ENCODE measurements at places on chromosomes 16 and 17.

DNA sequence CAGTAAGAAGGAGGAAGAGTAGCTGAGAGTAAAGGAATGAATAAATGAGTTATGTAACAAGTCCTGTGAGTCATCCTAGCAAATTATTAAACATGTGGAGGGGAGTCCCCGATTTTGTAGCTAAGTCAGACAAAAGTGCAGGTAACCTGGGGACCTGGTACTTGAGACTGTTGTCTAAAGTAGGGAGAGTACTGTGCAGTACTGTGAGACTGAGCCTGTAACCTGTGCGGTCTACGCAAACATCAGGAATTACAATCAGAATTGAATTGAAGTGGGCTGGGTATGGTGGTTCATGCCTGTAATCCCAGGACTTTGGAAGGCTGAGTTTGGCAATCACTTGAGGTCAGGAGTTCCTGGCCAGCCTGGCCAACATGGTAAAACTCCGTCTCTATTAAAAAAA lies 35.7 kb downstream of the IKZF3 start:
- no peak for DNase-seq

- DNase-seq = no peak
These were observed at the start of gene LPCAT2 for GRCh38 chr16:55508941-55509931. LPCAT2 (plus strand) TSS chr16:55509072; CDS start chr16:55509182, 110 bp downstream.

GRCh38 chr17:80070375-80071115 lies 30.8 kb upstream of the GAA start:
- no peak for DNase-seq

DNA sequence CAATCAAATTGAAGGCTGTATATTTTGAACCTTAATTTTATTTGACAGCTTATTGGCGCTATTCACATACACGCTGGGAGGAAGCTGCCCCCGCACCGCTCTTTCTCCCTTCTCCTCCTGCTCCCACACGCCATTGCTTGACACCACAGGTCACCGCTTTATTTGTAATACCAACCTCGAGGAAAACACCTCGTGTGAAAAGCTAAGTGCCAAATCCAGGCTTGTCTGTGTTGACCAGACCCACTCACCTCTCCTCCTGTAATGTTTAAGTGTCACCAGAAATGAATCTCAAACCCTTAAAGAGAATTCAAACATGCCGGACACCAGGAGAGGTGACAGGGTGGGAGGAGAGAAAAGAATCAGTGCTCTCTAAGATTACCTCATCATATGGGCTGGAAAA lies 331.4 kb downstream of the GRIN2A start:
- no peak for DNase-seq

DNA sequence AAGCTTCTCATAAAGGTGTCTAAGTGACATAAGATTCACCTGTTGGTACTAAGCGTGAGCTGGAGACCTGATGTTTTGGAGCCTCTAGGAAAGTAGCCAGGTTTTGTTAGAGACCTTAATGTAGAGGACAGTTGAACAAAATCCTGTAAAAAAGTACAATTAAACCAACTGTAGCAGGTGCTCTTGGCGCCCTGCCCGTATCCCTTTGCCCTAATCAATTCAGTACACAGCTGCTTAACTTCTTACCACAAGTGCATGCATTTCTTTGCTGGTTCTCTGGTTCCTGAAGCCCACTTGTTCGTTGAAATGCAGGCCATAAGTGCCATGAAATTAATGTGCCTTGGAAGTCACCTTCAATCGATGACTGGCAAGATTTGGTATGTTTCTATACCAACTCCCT lies 24.4 kb downstream of the GLP2R start:
- no peak for DNase-seq

GRCh38 chr16:30491229-30491628 lies 18.7 kb downstream of the ITGAL start:
- DNase-seq = no peak

- DNase-seq = peak; percentile 30
These were observed 86.1 kb downstream of the ZDHHC7 start for GRCh38 chr16:84925092-84925772.

- no peak for DNase-seq
These were observed 7.6 kb downstream of the RHBDF2 start for GRCh38 chr17:76493505-76494167.

- DNase-seq = no peak
These were observed 16.2 kb upstream of the CDK5R1 start for GRCh38 chr17:32470405-32471167.

- no peak for DNase-seq
These were observed 23.5 kb upstream of the TOB1 start for GRCh38 chr17:50889528-50890118.

- DNase-seq = no peak
These were observed at the start of gene CENPT for GRCh38 chr16:67847064-67847861. CENPT (minus strand) TSS chr16:67847693; CDS start chr16:67833859, 13,834 bp downstream.

GRCh38 chr16:56836410-56837230 lies 28.4 kb upstream of the SLC12A3 start:
- DNase-seq = no peak

- DNase-seq = no peak
These were observed 74.8 kb downstream of the TANC2 start for GRCh38 chr17:63040816-63041215.

- no peak for DNase-seq
These were observed 27.5 kb upstream of the HELZ start for GRCh38 chr17:67272312-67273047.

DNA sequence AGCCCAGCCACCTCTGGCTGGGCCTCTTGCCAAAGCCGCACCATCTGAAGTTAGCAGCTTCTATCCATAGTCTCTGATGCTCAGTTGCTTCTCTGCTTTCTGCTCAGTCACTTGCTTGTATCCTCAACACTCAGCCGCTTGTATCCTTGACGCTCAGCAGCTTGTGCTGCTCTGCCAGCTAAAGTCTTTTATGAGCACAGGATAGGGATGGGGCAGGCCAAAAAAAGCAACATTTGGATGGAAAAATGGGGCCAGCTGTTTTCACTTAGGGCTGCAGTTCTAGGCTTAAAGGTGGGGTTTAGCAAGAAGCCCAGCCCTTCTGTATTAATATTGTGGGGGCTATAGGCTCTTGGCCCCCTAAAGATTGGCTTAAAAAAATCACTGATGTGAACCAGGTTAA lies 739.4 kb downstream of the CDH8 start:
- no peak for DNase-seq

DNA sequence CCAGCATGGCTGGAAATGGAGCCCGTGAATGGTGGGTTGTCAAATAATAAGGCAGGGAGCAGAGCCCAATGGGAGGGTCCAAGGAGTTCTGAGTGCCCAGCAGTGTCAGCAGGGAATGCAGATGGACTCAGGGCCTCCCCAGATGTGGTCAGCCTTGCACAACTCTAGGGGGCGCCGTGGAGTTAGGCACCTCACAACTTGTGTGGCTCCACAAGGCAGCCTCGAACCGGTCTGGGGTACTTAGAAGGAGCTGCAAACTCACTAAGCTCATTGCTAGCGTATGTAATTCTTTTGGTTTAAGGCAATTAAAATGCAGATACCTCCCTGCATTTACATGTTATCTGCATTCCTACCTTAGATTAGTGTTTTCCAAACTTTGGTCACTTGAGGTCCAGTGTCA lies 18.1 kb downstream of the IRF8 start:
- no peak for DNase-seq

DNA sequence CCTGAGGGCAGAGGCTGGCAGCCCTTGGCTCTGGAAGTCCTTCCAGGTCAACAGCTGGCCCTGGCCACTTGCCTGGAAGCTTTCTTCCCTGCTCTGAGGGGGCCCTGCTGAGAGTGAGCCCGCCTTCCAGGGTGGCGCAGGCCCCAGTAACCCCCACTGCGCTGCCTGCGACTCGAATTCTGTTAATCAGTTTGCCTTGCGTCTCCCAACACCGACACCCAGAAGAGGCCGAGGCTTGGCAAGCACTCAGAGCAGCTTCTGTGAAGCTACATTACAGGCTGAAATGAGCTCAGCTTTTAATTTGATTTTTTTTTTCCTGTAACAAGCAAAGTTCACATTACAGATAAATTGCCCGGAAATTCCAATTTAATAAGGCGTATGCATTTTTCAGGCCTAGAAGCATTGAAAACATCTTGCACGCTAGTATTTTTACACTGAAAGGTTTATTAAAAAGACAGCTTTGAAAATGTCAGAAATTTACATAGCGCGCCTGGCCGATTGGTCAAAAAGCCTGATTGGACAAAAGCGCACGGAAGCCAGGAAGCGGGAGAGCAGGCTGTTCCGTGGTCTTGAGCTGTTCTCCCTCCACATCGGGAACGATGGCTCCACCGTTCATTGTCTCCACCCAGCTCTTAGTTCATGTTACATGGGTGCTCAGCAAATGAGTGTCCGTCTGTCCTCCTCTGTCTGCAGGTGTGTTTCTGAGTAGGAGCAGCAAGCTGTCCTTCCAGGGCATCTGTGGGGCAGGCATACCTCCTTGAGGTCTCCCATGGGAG lies 65.5 kb upstream of the HSBP1 start:
- no peak for DNase-seq

DNA sequence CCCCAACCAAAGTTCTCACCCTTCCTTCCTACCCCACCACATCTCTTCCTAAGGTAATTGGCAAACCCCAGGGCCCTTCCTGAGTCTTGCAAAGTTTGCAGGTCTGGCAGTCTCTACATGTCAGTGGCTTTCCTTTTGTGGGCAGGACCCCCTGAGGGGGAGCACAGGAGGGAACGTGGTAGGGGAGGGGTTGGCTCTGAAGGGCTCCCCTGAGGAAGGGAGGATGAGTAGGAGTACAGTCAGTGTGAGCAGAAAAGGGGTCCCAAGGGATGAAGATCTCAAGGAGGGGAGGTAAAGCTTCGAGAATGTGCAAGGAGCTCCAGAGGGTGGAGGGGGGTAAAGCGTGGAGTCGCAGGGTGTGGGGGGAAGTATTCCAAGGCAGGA lies 206.9 kb downstream of the RAB11FIP4 start:
- DNase-seq = no peak

GRCh38 chr16:1784977-1785845 lies 2.5 kb downstream of the NUBP2 start:
- DNase-seq = no peak

GRCh38 chr16:72468582-72468981 lies 296.6 kb upstream of the PMFBP1 start:
- DNase-seq = no peak

GRCh38 chr16:10590342-10590741 lies 9.9 kb upstream of the EMP2 start:
- DNase-seq = no peak

GRCh38 chr16:65598621-65599020 lies 476.8 kb upstream of the CDH11 start:
- no peak for DNase-seq

DNA sequence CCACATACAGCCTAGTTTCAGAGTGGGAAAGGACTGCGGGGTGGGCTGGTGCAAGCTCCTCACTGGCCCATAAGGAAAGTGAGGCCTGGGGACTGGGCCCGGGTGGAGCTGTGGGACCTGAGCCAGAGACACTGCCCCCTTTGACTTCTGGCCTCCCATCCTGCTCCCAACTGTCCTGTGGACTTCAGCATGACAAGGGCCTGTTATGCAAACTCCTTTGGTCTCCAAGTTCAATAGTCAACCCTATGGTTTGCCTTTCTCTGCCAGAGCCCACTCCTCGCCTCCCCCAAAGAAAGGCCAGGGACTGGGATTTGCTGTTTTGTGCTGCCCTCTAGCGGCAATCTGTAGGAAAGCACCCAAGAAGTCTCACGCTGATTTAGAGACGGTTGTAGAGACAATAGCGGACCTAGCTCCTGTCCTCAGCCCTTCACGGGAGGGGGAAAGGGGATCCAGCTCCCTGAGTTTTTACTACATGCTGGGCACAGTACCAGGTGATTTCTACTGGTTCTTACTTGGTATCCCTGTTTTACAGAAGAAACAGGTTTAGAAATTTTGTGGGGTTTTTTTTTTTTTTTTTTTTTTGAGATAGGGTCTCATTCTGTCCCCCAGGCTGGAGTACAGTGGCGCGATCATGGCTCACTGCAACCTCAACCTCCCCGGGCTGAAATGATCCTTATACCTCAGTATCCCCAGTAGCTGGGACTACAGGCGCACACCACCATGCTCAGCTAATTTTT lies 1.2 kb upstream of the TLCD3B start:
- DNase-seq = no peak

DNA sequence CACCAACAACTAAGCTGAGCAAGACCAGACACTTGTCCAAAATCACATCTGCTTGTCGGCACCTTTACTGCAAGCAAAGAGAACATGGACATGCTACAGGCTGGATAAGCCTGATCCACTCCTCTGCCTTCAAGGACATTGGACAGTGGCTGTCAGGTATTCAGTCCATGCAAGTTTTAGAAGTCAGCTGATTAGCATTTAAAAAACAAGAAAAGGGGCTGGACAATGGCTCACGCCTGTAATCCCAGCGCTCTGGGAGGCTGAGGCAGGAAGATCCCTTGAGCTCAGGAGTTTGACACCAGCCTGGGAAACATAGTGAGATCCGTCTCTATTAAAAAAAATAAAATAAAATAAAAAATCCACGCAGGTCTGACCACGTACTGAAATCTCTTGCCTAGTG lies 20.3 kb downstream of the PARN start:
- DNase-seq = no peak

DNA sequence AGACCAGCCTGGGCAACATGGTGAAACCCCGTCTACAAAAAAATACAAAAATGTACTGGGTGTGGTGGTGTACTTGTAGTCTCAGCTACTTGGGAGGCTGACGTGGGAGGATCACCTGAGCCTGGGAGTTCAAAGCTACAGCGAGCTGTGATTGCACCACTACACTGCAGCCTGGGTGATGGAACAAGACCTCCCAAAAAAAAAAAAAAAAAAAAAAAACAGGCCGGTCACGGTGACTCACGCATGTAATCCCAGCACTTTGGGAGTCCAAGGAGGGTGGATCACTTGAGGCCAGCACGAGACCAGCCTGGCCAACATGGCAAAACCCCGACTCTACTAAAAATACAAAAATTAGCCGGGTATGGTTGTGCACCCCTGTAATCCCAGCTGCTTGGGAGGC lies 12.7 kb upstream of the APPBP2 start:
- DNase-seq = no peak

GRCh38 chr16:89048090-89048725 lies 45.4 kb upstream of the ACSF3 start:
- DNase-seq = no peak

DNA sequence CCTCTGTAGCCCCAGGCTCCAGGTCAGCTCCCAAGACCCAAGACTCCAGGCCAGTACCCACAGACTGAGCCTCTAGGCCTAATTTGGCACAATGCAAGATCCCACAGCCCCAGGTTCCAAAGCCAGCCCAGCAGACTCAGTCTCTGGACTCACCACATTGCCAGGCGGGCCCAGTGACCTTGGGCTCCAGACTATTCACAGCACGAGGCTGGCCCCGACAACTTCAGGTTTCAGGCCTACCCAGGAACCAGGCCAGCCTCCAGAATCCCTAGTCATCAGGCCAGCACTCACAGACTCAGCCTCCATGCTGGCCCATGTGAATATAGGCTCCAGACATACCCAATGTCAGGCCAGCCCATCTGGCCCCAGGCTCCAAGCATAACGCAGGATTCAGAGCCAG lies 103.8 kb downstream of the CEP112 start:
- DNase-seq = no peak

- no peak for DNase-seq
These were observed 9.2 kb downstream of the BFAR start for GRCh38 chr16:14641926-14642325.

All from stimulated activated CD8-positive, alpha-beta memory T cell treated with anti-CD3 and anti-CD28 coated beads, Interleukin-15, amount 100 ng/mL, for 4 hours (primary cell).